ENCODE measurements at places on chromosomes 3 and 15.
A peak's percentile ranks its signal among the peaks of the same experiment; 100 is the strongest.

DNA sequence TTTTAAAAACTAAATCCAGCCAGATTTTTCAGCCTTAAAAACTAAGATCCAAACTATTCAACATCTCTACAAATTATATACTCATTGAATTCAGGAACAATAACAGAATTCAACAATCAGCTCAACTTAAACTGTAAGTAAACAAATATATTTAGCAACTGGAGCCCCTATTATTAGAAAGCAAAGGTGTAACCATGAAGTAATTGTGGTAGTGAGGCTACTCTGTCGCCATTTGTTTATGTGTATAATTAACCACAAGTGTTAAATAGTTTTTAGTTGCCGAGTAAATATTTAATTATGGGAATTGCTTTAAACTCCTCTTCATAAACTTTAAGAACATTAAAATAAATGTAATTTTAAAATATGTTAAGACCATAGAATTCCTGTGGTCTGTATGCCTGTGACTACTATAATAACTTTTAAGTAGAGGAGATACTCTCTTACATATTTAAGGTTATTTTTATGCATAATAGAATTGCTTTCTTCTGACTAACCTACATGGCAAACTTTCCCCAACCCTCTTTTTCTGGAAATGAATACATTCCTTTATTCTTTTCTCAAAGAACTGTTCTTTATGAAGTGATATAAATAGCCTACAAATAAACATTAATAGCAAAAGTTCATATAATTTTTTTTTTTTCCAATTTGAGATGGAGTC lies 51.2 kb downstream of the MFN1 start:
- DNase-seq = no peak

DNA sequence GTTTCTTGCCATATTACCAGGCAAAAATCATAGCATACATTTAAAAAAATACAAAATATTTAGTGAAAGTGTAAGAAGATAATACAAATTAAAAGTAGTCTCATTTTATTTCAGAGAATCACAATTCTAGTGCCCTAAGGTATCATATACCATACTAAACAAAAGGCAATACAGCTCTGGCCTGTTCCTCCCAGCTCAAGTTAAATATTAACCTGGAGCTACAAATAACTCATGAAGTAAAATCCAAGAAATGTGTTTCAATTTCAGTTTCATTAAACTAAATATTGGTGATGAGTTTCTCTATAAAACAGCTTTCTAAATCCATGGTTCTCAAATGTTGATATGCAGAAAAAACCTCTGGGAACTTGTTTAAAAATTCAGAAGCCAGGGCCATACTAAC lies 67.7 kb downstream of the INO80 start:
- no peak for DNase-seq

DNA sequence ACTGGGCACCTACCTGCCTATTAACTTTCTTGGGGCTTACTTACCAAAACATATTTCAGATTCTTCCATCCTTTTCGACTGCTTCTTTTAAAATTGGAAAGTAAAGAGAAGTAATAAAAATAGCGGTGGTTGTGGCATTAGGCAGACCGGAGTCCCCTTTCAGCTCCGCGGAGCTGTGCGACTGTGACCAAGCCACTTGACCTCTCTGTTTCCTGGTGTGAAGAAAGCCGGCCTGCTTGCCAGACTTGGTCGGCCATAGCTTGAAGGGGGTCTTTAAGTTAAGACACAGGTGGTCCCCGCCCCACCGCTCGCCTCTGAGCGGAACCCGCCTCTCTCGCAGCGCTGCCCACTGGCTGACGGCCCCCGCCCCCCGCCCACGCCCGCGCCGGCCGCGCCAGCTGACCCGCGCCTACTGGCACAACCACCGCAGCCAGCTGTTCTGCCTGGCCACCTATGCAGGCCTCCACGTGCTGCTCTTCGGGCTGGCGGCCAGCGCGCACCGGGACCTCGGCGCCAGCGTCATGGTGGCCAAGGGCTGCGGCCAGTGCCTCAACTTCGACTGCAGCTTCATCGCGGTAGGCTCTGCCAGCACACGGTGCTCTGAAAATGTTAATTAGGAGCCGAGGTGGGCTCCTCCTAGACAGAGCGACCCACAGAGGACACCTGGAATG lies 18.3 kb downstream of the NOX5 start:
- no peak for DNase-seq

GRCh38 chr15:42010434-42010833 lies 10.4 kb downstream of the PLA2G4E start:
- no peak for DNase-seq

DNA sequence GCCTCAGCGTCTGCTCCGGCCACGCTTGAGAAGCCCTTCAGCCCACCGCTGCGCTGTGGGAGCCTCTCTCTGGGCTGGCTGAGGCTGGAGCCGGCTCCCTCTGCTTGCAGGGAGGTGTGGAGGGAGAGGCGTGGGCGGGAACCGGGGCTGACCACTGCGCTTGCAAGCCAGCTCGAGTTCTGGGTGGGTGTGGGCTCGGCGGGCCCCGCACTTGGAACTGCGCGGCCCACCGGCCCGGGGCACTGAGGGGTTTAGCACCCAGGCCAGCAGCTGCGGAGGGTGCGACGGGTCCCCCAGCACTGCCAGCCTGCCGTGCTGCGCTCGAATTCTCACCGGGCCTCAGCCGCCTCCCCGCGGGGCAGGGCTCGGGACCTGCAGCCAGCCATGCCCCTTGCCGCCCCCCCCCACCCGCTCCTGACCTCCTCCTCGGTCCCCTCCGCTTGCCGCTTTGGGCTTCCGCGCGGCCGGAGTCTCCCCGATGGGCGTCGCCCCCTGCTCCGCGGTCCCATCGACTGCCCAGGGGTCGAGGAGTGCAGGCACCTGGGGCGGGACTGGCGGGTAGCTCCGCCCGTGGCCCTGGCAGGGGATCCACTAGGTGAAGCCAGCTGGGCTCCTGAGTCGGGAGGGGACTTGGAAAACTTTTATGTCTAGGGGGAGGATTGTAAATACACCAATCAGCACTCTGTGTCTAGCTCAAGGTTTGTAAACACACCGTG lies 106.7 kb downstream of the RAP2B start:
- DNase-seq = no peak

GRCh38 chr3:42688016-42688415 lies 2.7 kb downstream of the KLHL40 start:
- no peak for DNase-seq

GRCh38 chr3:130457671-130458070 lies 59.3 kb upstream of the COL6A6 start:
- no peak for DNase-seq

GRCh38 chr3:39090922-39091321 lies 16.5 kb downstream of the GORASP1 start:
- DNase-seq = no peak

DNA sequence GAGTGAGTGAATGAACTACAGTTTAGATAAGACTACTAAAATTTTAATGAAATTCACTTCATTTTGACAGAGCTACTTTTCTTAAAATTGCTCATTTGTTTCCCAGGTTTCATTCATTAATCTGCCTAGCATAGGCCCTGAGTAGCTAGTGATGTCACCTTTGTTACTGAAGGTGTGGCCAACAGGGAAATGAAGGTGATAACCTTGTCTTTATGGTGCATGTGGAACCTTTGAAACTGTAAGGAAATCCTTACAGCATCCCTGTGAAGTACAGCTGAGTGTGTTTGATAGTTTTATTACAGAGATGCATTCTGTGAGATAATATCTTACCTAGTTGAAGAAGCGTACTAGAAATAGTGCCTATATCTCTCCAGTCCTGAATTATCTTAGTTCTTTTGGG lies 112.9 kb downstream of the AKAP13 start:
- no peak for DNase-seq

DNA sequence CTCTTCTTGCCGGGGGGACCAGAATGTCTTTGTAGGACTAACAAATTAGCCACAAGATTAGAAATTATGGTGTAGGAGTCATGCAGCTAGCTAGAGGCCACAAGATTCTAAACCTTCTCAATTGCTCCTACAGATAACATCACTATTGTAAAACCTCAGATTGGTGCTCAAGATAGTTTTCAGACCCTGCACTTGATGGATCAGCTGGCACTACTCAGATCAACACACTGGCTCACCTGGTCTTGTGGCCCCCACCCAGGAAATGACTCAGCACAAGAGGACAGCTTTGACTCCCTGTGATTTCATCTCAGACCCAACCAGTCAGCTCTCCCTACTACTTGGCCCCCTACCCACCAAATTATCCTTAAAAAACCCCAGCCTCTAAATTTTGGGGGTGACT lies 124.1 kb upstream of the RASGRP1 start:
- peak; percentile 51 for DNase-seq

DNA sequence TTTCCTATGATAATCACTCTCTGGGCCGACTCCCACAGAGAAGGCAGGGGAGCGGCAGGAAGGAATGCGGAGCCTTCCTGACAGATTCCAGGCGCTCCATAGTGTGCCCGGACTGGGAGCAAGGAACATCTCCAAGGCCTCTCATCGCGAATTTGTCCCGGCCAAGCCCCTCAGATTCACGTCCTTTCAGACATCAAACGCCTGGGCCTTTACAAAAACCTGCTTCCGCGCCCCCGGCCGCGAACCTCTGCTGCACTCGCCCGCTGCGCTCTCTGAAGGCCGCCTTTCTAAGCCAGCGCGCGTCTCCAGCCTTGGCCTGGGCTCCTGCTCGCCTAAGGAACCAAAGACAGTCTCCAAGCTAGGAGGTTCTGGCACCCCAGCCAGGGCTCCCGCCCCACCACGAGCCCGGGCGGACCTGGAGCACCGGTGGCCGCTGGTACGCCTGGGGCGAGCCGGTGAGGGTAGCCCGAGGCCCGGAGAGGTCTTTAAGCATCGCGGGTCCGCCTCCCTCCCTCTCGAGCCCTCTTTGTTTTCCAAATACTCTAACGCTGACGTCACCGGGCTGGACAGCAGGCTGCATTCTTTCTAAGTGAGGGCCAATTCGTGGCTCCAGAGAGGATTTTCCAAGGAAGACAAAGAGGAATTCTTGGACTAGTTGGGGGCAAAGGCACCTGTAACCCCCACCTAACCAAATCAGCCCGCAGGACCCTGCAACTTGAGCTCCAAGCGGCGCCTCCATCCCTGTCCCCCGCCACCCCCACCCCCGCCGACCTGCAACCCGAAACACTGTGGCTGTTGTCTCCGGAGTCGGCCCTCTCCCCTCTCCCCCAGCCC lies 759 bp downstream of the AMOTL2 start:
- no peak for DNase-seq

DNA sequence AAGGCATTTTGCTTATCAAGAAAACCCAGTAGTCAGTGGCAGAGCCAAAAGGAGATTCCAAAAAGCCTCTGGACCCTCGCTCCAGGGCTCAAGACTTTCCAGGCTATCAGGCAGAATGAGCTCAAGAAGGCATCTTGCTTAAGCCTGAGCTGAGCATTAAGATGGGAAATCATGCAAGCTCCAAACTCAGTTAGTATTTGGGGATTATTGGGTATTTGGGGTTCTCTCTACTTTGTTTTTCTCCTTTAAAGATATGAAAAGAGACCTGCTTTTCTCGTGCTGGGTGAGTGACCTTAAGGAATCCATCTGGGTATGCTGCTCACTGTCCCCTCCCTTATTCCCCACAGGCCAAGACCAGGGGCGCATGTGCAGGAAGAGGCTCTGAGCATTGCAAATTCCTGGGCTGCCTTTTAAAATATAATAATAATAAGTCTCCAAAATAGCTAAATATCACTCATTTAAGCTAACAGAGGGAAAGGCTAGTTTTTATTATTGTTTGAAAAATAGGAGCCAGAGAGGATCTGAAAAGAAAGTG lies 75.4 kb upstream of the HACD2 start:
- DNase-seq = no peak

GRCh38 chr3:150721285-150722130 lies 17.8 kb upstream of the ERICH6 start:
- no peak for DNase-seq

DNA sequence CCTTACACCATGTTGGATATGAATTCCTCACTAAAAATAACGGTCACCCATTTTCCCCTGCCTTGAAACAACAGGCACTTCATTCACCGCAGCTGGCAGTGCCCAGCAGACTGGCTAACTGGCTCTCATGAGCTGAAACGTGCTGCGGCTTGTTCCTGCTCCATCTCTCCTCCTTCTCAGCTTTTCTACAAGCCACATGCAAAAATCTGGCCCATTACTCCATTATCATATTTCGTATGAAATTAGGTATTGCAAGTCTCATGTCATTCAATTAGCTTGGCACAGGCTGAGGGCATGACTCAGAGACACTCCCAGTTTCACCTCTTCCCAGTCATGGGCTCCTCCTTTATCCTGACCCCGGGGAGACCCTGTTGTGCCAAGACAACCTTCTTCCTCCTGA lies 60.0 kb downstream of the MAGEF1 start:
- no peak for DNase-seq

All from activated CD4-positive, alpha-beta T cell treated with anti-CD3 and anti-CD28 coated beads, Interleukin-2, amount 50 U/mL, for 24 hours (primary cell).